Activated CD4-positive, alpha-beta T cell treated with anti-CD3 and anti-CD28 coated beads, Interleukin-2, amount 50 U/mL, for 4 hours (primary cell): ENCODE measurements at places on chromosomes 16 and 17.

DNA sequence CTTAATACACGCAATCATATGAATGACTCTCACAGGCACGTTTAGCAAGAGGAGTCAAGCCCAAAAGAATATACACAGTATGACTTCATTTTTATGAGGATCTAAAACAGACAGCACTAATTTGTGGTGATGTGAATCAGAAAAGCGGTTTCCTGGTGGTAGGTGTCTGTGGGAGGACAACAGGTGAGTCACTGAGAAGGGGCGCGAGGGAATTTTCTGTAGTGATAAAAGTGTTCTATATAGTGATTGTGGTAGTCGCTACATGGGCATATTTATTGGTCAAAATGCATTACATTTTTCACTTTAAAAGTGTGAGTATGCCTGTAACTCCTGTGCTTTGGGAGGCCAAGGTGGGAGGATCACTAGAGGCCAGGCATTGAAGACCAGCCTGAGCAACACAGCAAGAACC, 7.6 kb upstream of the TNRC6A start:
- DNase-seq = peak; percentile 36

DNA sequence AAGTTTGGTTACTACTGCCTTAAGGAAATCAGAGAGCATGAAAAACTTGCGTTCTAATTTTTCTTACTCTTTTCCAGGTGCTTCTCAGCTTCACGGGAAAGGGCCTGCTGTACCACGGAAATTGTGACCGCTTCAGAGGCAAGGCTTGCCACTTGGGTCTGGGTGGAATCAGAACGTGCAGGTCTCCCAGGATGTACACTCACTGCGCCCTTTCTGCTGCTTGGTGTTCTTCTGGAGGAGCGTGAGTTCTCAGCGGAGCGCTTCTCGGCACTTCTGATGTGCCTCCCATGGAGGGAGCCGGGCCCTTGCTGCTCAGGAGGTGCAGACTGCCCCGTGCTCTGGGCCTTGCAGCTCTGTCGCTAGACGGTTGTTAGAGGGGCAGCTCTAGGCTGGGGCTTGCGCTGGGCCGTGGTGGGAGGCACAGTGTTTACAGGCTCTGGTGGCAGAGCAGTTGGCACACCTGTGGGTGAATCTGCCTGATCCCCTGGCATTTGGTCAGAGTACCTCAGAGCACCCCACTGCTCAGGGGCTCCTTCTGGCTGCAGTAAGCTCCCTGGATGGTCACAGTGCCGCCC, 32.8 kb downstream of the UBN1 start:
- DNase-seq = no peak

DNA sequence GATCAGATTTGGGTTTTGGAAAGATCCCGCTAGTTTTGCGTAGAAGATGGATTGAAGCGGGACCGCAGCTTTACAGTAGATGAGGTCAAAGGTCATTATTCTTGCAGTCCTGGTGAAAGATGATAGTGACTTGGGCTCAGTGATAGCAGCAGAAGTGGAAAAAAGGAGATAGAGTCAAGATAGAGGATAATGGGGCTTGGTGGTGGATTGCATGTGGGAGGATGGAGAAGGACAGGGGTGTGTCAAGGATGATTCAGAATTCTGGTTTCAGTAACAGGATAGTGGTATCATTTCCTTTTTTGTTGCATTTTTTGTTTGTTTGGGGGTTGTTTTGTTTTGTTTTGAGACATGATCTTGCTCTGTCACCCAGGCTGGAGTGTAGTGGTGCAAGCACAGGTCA, 28.7 kb downstream of the CHD9NB start:
- no peak for DNase-seq

GRCh38 chr16:46783800-46784199, 35.7 kb upstream of the MYLK3 start:
- no peak for DNase-seq

DNA sequence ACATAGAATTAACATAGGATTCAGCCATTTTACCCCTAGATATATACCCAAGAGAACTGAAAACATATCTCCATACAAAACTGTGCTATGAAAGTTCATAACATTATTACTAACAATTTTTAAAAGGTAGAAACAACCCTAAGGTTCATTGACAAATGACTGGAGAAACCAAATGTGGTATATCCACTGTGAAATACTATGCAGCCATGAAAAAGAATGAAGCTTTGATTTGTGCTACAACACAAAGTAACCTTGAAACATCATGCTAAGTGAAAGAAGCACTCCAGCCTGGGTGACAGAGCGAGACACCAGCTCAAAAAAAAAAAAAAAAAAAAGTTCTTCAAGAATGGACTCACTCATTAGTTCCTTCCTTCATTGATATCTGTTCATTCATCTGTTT, 580 bp downstream of the CD300LD start:
- DNase-seq = no peak

GRCh38 chr16:55570159-55570558, 3.7 kb downstream of the CAPNS2 start:
- no peak for DNase-seq

DNA sequence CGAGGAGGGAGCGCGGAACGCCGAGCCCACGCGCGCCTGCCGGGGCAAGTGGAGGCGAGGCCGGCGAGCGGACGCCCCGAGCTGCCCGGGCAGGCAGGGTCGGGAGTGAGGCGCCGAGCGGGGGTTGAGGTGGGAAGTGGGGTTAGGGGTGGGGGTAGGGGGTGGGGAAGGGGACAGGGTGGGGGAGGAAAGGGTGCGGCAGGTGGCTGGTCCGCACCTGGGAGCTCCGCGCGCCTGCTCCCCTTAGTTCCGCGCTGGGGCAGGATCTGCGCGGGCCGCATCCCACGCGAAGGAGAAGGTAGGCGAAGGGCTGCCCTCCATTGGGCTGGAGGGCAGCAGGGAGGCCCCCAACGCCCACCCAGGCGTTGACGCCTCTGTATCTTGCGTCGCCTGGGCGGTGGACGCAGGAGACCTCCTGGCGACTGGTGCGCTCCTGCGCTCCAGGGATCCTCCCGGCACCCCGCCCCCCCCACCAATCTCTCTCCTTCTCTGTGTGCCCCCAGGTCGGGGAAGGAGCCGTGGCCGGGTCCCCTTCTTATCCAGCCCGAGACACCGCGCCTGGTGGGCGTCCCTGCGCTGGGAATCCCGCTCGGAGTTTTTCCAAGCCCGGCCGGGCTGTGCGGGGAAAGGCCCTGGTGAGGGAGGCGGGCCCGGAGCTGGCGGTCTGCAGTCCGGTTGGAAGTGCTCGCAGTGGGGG, 51.3 kb upstream of the AMZ2 start:
- no peak for DNase-seq

DNA sequence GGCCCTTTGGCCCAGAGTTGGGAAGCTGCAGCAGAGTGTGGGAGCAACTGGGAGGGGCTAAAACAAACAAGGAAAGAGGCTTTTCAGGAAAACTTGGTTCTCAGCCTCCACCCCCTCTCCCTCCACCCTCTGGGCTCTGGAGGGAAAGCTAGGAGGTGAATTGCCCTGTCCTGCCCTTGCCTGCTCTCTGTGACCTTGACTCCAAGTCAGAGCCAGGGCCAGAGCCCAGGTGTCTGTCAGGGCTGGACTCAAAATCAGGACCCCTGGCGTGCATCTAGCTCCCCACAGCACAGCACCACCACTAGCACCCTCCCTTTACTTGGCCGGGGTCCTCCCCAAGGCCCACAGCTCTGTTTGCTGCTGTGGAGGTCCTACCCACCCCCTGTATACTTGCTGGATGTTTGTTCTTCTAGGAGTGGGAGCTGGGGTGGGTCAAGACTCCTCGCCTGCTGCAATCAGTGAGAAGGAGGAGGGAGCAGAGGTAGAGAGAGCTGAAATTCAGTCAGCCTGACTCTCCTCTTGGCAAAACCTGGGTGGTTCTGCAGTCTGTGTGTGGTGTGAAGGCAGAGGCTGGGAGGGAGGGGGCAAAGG, 2.8 kb upstream of the NR1D1 start:
- no peak for DNase-seq

DNA sequence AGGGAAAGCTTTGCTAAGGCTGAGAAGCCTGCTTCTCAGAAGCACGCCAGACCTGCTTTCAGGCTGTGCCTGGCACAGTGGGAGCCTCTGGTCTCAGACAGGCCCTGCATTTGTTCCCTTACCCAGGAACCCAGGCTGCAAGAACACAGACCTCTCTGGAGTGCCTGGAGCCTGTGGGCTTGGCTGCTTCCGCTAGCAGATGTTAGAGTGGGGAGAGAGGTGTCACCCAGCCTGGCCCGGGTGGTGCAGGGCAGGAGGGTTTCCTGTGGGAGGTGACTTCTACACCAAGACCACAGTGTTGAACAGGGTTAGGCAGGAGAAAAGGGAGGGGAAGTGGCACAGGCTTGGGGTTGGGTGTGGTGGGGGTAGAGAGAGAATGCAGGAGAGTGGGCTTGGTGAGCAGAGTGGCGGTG, 35.8 kb upstream of the ADGRG1 start:
- DNase-seq = peak; percentile 45

GRCh38 chr17:8789743-8790142, 9.4 kb downstream of the MFSD6L start:
- no peak for DNase-seq
